Activated CD4-positive, alpha-beta T cell treated with anti-CD3 and anti-CD28 coated beads for 4 hours (primary cell): ENCODE measurements at places on chromosomes 11 and 22.

- no peak for DNase-seq
These were observed 26.6 kb upstream of the TTC12 start for GRCh38 chr11:113287801-113288200.

- no peak for DNase-seq
These were observed 5.8 kb downstream of the TTC38 start for GRCh38 chr22:46273432-46274148.

DNA sequence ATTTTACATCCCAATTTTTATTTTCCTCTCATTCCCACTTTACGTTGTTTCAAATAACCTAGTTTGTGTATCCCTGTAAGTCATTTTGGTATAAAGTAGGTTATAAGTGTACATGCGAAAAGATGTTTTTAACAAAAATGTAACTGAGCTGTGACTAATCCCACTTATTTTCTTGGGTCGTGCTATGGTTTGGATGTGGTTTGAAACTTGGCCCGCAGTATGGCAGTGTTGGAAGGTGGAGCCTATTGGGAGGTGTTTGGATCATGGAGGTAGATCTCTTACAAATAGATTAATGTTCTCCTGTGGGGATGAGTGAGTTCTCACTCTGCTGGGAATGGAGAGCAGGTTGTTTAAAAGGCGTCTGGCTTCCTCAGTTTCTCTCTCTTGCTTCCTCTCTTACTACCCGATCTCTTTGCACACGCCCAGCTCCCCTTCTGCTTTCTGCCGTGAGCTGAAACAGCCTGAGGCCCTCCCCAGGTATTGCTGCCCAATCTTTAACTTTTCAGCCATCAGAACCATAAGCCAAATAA is 7.2 kb downstream of the RPL27A start:
- no peak for DNase-seq

DNA sequence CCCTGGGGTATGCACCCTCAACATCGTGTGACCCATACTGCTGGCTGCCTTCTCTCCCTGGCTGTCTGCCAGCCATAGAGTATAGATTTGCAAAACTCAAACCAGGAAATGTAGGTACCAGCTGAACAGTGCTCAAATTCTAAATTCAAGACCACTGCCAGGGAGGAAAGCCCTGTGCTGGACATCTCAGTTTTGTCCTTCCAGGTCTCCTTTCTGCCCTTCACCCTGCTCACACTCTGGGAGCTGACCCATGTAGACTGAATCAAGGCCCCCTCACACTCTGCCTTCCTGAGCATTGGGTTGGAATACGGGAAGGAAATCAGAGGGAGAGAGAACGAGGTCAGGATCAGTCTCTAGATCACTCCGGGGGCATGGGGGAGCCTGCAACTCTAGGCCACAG is 12.4 kb upstream of the DRD2 start:
- no peak for DNase-seq

DNA sequence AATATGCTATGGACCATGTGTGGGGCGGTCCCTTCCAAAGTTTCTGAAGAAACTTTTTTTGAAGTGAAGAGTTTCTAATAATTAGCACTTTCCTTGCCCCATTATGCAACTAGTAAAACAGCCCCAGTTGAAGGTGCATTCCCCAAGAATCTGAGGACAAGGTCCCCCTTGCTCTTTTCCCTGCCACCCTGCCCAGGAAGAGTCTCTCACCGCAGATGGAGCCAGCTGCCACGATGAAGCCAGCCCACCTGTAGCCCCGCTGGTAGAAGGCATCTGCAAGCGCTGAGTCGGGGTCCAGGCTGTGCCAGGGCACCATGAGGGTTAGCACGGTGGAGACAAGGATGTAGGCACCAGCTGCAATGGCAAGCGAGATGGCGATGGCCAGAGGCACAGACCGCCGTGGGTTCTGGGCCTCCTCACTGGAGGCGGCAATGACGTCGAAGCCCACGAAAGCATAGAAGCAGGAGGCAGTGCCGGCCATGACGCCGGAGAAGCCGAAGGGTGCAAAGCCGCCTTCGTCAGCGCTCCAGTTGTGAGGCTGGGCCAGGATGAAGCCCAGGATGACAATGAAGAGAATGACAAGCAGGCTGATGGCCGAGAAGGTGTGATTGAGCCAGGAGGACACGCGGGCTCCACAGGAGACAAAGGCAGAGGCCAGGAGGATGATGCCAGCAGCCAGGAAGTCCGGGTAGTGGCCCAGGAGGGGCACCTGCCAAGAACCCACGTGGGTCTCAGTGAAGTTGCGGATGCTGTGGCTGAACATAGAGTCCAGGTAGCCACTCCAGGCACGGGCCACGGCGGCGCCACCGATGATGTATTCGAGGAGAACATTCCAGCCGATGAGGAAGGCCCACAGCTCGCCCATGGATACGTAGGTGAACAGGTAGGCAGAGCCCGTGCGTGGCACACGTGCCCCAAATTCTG is 1.5 kb downstream of the SLC7A4 start:
- DNase-seq = no peak

DNA sequence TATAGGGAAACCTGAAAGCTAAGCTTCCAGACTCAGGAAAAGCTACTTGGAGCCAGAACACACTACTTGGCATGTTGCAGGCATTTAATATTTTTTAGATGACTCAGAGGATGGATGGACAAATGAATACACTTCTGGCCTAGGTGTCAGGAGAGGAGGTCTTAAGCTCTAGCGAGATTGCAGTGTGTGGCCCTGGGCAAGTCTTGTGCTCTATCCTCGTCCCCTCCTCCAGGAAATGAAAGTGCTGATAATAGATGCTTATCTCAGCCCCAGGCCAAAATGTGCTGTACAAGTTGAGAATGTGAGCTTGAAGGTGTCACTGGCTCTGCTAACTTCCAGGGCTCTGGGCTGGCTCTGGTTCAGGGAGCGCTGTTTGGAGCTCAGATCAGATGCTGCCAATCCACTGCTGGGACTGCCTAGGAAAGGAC is 136.3 kb downstream of the PKNOX2 start:
- DNase-seq = no peak

- DNase-seq = no peak
These were observed 77.4 kb downstream of the PARVA start for GRCh38 chr11:12454782-12455181.

DNA sequence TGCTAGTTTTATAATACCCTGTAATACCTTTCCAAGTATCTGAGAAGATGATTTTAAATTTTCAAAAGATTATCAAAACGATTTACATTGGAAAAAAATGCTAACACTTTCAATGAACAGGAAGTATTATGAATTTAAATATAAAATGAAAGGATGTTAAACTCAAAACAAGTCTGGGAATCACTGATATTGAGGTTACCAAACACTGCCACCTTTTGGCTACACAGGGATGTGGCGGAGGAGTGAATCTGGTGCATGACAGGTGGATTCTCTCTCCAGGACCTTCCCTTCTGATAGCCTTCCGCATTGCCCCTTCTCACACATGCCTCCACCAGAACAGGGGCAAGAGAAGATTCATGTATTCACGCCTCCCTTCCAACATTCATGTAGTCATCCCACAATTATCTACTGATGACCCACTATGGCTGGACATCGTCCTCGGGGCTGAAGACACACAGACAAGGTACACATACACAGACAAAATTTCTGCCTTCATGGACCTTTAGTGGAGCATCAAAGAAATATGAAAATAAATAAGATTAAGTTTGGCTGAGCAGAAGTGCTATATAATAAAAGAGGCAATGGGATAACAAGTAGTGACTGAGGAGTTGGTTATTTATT is 34.7 kb downstream of the ATG16L2 start:
- DNase-seq = peak; percentile 31

DNA sequence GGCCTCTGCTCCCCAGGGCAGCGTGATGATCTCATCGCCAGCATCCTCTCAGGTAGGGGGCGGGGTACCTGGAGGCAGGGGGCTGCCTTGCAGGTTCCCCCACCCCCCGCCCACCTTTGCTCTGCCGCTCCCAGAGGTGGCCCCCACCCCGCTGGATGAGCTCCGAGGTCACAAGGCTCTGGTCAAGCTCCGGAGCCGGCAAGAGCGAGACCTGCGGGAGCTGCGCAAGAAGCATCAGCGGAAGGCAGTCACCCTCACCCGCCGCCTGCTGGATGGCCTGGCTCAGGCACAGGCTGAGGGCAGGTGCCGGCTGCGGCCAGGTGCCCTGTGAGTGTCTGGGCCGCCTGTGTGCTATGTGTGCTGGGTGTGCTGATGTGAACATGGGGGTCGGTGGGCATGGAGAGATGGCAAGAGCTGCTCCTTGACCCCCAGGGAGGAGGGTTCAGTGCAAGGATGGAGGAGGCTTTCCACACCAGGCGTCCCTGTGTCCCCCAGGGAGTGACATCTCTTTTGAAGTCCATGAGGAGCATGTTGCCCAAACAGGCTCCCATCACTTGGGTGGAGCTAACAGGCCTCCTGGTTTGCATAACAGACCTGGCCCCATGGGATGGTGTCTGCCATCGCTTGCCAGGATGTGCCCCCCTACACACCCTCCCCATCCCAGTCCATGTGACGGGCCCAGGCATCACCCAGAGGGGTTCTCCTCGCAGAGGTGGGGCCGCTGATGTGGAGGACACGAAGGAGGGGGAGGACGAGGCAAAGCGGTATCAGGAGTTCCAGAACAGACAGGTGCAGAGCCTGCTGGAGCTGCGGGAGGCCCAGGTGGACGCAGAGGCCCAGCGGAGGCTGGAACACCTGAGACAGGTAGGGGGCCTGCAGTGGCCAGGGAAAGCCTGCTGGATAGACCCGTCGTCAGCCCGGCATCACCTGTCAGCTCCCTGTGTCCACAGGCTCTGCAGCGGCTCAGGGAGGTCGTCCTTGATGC is 14.1 kb downstream of the PLCB3 start:
- DNase-seq = no peak

DNA sequence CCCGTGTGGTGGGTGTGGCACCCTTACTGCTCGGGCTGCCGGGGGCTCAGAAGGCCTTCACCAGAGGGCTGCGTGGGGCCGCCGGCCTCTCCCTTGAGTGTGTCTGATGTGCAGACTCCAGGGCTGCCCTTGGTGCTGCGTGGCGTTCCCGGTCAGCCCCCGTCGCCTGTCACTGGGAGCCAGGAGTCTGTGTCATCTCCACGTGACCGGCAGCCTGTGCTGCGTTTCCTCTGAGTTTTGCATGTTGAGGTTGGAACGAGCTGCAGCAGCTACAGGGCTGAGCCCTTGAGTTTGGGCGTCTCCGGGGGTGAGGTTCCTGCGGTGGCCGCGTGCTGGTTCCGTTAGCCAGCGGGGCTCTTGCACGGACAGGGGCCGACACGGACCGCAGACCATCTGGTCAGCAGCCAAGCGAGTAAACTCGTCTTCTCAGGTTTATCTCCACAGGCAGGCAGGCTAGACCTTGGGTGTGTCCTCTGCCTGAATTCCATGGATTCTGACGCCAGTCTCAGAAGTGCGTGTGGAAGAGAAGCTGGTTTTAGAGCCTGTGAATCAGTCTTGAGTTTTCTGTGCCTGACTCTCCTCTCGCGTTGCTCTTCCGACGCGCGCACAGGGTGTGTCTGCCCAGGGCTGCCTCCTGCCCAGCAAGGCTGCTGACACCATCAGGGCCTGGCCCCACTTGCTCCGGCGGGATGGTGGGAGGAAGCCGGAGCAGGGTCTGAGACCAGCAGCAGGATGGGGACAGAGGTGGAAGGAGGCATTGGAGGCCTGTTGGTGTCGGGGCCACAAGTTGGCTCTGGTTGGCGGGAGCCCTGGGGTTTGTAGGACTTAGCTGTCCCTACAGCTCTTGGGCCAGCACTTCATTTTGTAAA is 10.5 kb downstream of the PTDSS2 start:
- DNase-seq = no peak

DNA sequence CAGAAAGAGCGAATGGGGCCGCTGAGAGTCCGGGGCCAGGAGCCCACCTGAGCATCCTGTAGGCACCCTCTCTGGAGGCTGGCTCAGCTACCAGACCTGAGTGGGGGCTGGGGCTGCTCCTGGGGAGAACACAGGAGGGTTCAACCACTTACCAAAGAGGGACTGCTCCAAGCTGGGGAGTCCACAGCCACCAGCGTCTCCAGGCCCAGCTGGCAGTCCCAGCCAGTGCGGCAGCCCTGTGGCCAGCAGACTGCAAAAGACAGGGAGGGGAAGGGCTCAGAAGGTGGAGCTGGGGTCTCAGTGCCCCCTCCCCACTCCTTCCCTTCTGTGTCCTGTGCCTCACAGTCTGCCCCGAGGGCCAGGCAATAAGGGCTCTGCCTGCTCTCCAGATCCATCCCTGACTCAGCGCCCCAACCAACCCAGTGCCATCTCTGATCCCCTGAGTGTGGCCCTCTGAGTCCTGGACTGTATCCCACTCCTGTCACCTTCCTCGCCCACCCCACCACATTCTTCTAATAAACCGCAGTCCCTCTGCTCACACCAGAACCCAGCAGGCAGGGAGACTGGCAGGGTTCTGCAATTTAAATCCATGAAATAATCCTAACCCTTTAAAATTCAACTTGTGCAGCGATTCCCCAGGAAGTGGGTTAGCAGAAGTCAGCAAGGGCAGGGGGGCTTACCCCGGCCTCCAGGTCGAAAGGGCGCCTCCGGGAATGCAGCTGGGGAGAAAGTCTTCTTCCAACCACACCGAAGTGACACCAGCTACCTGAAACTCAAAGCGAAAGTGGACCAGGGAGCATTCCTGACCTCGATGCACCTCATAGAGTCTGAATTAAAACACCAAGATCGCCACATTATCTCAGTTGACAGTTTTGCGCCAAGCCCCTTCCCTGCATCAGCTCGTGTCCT is 13.3 kb downstream of the CHST1 start:
- DNase-seq = no peak

DNA sequence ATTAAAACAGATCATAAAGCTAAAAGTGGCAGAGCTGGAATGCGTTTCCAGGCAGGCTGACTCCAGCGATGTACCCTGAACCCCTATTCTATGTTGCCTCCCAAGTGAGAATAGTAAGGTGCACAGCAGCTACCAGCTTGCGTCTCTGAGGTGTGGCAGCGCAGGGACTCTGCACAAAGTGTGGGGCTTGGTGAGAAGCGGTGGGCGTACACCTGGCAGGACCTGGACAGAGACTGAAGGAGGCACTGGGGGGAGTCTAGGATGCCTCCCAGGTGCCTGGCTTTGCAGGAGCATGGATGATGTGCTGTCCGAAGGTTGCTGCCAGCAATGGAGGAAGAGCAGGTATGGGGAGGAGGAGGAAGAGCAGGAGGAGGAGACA is 42.9 kb downstream of the AMPD3 start:
- DNase-seq = no peak

GRCh38 chr11:130247319-130247718 is 67.4 kb downstream of the ZBTB44 start:
- DNase-seq = no peak
